ENCODE measurements at places on chromosomes 11 and 22.
A peak's percentile ranks its signal among the peaks of the same experiment; 100 is the strongest.

- DNase-seq, result peak; percentile 17
Measured at GRCh38 chr22:41833369-41834004, 582 bp downstream of the SREBF2 start.

- DNase-seq, result no peak
Measured at GRCh38 chr11:44818110-44818509, 91.3 kb downstream of the TSPAN18 start.

DNA sequence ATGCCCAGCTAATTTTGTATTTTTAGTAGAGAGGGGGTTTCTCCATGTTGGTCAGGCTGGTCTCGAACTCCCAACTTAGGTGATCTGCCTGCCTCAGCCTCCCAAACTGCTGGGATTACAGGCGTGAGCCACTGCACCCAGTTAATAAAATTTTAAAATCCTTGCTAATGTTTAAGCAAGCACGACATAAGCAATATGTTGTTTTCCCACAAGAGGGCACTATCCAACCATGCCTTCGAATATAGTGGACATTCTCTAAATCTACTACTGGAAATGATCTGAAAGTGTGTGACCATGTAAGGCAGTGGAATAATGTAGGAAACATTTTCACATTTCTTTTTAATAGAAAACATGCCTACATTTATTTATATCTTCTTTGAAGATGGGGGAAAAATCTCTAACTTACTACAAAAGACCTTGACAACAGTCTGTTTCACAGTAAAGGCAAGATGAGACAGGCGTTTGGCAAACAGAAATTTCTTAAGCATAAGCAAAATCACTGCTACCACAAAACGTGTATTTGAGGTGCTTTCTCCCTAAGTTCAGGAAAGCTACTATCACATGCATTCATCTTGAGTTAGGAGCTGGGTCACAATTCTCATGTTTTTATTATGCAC, 38.2 kb downstream of the PITPNB start:
- no peak for DNase-seq

- DNase-seq, result peak; percentile 26
Measured at GRCh38 chr22:26360169-26360885, 68.7 kb upstream of the ASPHD2 start.

GRCh38 chr11:118820412-118821357, 29.7 kb upstream of the DDX6 start:
- DNase-seq, result no peak

GRCh38 chr11:86115542-86116385, 46.9 kb upstream of the PICALM start:
- no peak for DNase-seq

GRCh38 chr11:9332655-9333054, 18.3 kb upstream of the TMEM41B start:
- no peak for DNase-seq

DNA sequence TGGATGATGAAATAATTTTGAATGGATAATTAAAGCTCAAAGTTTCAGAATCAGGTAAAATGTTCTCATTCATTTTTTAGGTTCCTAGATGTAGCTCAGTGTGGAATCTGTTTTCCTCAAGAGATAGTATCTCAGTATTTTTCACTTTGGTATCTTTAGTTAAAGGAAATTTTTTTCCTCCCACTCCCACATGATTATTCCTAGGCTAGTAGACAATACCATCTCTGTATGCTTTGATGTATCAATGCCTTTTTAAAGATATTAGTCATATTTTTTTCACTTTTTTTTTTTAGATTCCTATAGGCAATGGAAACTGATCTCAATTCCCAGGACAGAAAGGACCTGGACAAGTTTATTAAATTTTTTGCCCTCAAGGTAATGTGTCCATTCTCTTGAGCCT, 26.6 kb downstream of the ATG13 start:
- DNase-seq, result no peak

- no peak for DNase-seq
Measured at GRCh38 chr11:116910378-116910777, 73.0 kb upstream of the APOA1 start.

GRCh38 chr22:23220485-23221350, 40.4 kb downstream of the BCR start:
- DNase-seq, result no peak

GRCh38 chr11:112614605-112615004, 346.6 kb upstream of the NCAM1 start:
- DNase-seq, result no peak

DNA sequence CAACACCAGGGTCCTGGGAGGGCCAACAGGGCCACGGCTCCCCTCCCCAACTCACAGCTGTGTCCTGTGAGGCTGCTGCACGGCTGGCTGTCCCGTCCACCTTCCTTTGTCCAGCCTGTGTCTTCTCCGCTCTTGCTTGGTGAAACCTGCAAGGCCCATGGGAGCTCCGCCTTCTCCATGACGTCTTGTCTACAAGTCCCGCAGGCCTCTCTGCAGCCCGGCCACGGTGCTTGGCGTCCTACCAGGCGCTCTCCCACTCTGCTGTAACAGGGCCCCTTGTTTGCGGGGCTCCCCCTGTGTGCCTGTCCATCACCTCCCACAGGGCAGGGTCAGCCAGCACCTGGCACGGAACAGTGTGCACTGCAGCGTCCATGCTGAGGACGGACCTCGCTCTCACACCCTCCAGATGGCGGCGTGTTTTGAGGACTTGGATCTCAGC, 866.8 kb downstream of the TBC1D22A start:
- no peak for DNase-seq

GRCh38 chr22:25366408-25366807, 147.0 kb downstream of the CRYBB2 start:
- no peak for DNase-seq

DNA sequence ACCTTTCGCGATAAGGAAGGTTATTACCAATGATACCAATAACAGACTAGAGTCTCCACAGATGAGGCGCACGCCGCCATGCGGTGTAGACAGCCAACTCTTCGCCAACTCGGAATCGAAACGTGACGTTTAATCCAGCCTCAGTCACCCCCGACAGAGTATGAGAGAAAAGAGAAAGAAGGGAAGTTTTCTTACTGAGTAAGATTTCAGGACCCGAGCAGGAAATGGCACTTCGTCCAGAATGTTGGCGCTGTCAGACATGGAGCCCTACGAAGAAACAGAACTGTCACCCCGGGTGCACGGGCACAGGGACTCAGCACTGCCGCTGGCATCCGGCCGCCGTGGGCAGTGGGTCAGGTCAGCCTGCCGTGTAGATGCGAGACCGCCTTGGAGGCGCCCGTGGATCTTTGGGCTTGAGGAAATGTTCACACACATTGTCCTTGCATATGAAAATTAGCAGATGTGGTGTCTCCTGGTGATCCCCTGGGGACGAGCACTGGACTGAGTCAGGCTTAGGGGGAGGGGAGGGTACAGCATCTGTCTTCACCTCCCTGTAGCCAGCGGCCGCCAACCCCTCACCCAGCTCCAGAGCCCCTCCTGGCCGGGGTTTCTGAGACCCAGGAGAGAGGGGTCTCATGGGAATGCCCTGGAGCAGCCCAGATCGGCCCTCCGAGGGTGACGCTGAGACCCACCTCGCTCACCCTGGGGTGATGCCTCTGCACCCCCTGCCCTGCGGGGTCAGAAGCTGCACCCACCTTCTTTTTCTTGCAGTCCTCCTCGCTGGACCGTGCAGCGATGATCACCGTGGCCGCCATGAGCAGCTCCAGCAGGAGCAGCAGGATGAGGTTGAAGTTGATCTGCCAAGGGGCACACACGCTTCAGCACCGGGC, 8.3 kb downstream of the MLC1 start:
- no peak for DNase-seq

Data from stimulated activated CD8-positive, alpha-beta memory T cell treated with anti-CD3 and anti-CD28 coated beads, Interleukin-15, amount 100 ng/mL, for 24 hours (primary cell).